ENCODE measurements at places on chromosomes 3 and 15.

GRCh38 chr15:32998979-32999672 is 195.4 kb downstream of the FMN1 start:
- DNase-seq: no peak

- DNase-seq: no peak
Observed at GRCh38 chr15:62626903-62627302, 415.6 kb upstream of the TPM1 start.

GRCh38 chr15:74453925-74454763 is 6.8 kb downstream of the UBL7 start:
- no peak for DNase-seq

DNA sequence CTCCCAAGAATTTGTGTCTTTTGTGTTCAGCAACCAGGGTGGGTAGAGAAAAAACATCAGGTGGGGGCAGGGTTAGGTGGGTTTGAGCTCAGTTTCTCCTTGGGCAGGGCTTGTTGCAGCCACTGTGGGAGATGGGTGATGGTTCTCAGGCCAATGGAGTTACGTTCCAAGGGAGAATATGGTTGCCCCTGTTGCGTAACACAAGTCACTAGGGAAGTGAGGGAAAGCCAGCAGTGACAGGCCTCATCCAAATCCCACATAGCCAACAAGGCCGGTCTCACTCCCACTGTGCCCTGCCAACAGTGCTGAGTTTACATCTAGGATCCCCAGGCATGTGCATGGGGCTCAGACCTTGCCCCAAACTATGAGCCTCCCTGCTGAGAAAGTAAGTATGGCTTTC is 7.9 kb upstream of the FBXL2 start:
- DNase-seq: no peak

DNA sequence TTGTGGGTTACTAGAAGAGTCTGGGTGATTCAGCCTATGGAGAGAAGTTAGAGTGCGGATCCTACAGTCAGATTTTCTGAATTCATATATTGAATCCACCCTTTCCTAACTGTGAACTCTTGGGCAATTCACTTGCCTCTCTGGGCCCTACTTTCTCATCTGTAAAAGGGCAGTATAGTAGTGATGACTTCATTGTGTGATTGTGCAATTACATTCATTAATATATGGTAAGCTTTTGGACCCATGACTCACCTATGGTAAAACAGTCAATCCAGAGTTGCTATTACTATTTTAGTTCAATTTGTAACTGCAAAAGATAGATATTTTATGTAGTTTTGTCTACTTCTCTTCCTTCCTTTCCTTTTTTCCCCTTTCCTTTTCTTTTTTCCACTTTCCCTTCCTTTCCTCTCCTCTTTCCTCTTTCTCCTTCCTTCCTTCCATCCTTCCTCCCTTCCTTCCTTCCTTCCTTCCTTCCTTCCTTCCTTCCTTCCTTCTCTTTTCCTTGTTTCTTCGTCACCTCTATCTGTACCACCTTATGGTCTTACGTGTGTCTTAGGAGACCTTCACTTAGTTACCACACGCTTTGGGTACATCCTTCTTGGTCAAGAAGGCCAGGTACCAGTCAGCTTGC is 37.0 kb downstream of the GMNC start:
- no peak for DNase-seq

DNA sequence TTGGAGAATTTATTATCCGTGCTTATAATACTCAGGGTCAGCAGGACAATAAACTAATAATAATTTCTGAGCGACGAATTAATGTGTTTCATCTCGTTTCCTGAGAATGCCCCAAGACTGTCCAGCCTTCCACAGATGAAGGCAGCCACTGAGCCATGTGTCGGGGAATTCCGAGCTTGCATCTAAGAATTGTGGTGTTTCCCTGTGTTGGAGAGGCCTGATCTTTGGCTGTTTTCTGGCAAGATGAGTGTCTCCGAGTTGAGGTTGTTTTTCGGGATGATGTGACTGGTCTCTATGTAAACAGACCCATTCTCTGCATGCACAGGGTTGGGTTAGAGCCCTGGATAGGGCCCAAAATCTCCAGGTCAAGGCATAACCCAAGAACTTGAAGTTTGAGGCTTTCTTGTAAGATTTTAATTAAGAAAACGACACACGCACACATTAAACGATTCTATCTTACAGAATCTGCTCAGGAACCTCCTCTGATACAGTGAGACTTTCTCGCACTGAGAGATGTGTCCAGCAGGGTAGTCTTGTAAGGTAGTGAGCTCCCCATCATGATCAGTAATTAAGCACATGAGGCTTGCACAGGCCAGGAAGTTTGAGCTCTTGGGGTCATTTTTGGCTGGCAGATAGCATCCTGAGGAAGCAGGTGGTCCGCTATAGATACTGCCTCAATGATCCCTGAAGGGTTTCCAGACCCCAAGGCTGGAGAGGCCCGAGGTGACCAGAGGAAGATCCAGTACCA is 14.4 kb downstream of the FGD5 start:
- no peak for DNase-seq

- no peak for DNase-seq
Observed at GRCh38 chr15:40252141-40252437, 13.2 kb downstream of the PAK6 start.

- DNase-seq: no peak
Observed at GRCh38 chr3:194689493-194689944, 3.8 kb downstream of the FAM43A start.

- DNase-seq: no peak
Observed at GRCh38 chr3:133130168-133130567, 92.0 kb downstream of the TMEM108 start.

DNA sequence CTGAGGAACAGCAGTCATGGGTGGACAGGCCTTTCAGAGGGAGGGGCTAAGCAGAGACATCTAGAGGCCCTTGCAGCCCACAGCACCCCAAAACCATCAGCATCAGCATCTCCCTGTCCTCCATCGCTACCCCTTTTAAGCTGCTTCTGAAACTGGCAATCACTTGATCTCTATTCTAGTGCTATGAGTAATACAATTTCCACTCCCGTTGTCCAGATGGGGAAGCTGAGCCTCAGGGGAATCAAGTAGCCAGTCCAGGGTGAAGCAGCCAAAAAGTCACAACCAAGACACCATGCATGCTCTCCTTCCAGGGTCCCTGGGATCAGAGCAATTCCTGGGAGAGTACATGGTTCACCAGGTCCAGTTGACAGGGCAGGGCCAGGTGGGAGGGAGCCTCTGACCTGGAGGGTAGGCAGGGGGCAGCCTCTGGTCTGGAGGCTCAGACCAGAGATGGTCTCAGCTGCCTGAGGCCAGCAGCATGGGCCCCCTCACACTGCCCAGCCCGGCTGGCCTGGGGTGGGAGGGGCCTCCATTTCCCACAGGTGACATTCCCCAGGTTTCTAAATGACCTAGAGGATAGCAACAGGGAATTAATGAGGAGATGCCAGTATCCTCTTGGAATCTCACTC is 30.0 kb downstream of the KLHL25 start:
- no peak for DNase-seq

GRCh38 chr15:58684036-58684710 is 65.3 kb downstream of the ADAM10 start:
- DNase-seq: no peak

- peak; percentile 73 for DNase-seq
Observed at GRCh38 chr15:23073890-23074646, 34.7 kb upstream of the TUBGCP5 start.

DNA sequence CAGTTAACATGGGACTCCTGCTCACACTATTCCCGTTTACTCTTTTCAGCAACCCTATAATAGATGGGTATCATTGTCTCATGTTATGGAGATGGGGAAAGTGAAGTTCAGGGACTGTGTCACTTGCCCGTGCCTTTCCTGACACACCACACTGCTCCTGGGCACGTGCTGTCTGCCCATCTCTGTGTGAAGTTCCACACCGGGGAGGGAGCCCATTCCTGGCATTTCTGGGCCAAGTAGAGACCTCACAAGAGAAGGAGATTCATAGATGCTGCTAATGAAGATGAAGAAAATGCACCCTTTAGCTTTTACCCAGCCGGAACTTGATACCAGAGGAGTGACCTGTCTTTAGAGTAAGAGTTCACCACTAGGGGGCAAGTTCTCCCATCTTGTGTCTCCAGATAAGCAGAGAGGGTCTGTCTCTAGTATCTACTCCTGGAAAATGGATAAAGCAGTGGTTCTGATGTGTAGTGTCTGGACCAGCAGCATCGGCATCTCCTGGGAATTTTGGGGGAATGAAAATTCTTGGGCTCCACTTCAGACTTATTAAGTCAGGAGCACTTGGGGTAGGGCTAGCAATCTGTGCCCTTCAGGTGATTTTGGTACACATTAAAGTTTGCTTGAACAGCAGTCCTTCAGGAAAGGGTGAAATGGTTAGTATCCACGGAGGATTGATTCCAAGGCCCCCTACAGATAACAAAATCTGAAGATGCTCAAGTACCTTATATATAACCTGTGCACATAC is 2.0 kb upstream of the TOPBP1 start:
- DNase-seq: peak; percentile 32

DNA sequence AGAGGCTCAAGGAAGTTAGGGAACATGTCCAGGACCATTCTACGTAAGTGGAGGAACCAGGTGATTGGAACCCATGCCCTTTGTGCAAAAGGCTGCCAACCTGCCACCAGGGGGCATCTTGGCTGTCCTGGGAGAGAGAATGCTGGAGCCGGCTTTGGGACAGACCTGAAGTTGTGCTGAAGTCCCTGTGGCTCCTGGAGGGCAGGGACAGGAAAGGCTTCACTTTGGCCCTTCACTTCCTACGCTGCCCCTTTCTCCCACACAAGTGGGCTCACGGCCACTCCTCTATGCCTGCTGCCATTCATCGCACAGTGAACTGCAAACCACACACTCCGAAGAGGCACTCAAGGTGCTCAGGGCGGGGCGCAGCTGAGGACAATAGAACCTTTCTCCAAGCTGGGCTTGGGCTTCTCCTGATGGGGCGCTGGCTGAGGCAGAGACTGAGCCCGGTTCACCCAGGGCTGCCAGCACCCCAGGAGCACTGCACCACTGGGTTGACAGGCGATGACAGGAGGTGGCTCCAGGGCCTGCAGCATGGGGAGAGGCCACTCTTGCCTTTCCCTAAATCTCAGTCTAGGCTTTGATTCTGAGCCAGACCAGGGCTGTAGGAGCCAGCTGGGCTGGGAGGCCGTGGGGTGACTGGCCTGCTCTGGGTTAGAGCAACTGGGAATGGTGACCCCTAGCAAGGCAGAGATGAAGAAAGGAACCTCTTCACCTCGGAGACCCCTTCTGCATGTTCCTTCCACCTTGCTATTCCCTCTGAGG is 8.4 kb downstream of the SHF start:
- no peak for DNase-seq

DNA sequence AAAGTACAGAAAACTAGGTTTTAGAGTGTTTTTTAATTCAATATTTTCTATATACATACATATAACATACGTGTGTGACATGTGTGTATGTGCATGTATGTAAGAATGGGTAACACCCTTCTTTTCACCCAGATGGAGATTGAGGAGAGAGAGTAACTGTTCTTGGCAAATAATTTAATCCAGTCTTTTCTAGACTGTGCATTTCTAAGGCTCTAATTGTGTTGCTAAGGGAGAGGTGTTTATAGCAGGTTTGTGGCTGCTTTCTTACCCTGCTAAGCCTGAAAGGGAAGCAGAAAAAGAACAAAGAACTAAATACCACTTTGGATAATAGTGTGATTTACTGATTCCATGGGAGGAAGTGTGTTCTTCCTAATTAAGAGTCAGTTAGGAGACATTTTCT is 46.0 kb upstream of the ALDH1L1 start:
- no peak for DNase-seq

DNA sequence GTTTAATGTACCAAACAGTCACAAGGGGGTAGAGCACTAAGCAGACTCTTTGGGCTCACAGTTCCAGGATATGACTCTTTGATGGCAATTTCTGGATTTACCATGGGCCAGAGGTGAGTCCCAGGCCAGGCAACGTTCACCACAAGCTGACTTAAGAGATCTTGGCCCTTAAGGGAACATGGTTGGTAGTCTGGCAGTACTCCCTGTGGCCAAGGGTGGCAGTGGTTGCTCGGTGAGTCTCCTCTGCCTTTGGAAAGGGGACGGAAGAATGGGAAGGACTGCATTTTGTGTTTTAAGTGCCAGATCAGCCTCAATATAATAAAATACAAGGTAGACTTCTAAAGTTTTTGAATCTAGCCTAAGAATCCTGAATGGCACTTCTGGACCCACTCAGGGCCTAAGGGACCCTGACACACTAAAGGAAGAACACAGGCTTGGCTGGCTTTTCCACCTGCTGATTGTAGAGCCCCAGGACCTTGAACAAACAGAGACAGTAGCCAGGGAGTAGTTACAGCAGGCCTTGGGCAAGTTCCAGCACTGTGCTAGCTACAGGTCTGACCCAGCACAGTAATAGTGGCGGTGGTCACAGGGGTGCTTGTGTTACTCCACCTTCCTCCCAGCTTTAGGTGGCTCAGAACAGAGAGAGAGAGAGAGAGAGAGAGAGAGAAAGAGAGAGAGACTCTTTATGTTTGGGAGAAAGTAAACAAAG is 730.7 kb upstream of the ALCAM start:
- DNase-seq: no peak

- no peak for DNase-seq
Observed at GRCh38 chr3:48440590-48440958, 517 bp downstream of the TMA7 start.

- no peak for DNase-seq
Observed at GRCh38 chr15:89870688-89871288, 23.0 kb downstream of the AP3S2 start.

DNA sequence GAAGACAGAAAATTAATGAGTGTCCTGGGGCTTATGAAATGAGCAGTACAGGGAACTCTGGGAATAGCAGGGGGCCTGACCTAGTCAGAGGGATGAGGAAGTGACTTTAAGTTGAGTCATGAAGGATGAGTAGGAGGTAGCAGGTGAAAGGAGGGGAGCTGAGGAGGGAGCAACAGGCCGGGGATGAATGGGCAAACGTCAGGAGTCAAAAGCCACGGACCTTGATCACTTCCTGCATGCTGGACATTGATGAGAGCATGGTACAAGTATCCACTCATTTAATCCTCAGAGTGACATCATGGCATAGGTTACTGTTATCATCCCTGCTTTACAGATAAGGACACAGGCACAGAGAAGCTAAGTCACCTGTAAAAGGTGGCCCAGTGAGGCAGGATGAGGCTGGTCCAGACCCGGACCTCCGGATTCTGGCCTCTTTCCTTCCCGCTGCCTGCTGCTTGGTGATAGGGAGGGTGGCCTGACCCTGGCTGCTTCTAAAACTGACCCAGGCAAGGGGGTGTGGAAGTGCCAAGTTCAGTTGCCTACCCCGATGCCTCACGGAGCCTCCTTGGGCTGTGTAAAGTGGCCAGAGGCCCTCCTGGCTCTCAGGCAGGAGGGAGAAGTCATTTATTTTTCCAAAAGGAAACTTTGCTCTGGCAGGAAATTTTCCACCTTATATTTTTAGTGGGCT is 7.6 kb downstream of the CORO2B start:
- no peak for DNase-seq

DNA sequence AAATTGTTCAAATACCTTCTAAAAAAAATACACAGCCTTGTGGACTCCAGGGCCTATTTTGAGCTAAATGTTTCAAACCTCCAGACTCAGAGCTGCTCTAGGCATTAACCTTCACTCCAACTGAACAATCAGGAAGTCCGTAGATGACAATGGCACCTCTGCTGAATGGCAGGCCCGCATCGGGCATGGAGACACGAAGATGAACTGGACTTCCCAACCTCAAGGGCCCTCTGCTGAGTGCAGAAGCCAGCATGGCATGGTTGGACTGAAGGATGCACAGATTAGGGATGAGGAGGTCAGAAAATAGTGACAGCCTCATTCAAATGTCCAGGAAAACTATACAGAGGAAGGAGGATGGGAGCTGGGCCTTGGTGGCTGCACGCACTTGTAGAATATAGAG is 2.2 kb downstream of the FAM174B start:
- no peak for DNase-seq

- DNase-seq: no peak
Observed at GRCh38 chr15:31478702-31479221, 152.1 kb downstream of the KLF13 start.

- peak; percentile 88 for DNase-seq
Observed at GRCh38 chr15:43127752-43128151, 5.6 kb upstream of the TMEM62 start.

All from NCI-H510A treated with DMSO at 0.1 percent for 48 hours (cell line).